ENCODE measurements at places on chromosomes 6 and 20.

GRCh38 chr6:101113468-101114260 lies 232.5 kb upstream of the ASCC3 start:
- no peak for DNase-seq

DNA sequence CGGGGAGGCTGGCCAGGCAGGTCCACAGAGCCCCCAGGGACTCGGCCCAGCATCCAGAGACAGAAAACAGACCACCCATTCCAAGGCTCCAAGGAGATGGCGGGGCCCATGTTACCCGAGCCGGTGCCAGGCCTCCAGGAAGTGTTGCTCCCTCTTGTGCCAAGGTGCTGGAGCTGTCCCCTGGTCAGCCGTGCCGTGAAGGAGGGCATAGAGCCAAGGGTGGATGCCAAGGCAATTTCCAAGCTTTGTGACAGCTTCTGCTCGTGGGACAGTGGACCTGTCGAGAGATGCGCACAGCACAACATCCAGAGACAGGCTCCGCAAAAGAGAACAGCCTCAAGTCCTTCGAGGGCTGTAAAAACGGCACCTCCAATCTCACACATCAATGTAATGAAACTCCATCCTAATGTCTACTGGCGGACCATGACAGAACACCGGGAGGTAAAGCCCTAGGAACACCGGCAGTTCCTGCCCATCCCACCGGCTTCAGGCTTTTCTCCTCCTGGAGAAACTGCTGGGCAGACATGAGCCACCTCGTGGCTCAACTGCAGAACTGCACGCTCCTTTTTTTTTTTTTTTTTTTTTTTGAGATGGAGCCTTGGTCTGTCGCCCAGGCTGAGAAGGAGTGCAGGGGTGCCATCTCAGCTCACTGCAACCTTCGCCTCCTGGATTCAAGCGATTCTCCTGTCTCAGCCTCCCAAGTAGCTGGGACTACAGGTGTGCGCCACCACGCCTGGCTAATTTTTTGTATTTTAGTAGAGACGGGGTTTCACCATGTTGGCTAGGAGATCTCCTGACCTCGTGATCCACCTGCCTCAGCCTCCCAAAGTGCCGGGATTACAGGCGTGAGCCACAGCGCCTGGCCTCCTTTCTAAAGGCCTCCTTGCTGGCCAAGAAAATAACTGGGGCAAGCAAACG lies 30.9 kb upstream of the AVP start:
- DNase-seq, result no peak

DNA sequence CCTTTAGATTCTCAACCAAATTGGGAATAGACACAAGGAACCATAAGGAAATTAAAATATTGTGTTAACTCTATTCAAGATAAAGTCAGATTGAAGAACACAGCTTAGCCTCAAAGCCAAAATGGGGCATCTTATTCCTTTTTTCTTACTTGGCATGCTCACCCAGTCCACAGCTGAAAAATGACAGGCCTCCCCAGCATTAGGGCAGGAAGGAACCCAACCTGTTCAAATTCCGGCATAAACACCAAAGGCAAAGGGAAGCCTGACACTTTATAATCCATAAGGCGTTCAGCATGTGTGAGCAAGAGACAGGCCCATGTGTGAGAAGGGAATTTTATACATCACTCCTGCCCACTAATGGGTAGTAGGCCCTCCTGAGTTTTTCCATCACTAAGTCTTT lies 2.9 kb downstream of the BEND6 start:
- no peak for DNase-seq

GRCh38 chr20:37336369-37337207 lies 9.4 kb upstream of the SRC start:
- DNase-seq, result no peak

DNA sequence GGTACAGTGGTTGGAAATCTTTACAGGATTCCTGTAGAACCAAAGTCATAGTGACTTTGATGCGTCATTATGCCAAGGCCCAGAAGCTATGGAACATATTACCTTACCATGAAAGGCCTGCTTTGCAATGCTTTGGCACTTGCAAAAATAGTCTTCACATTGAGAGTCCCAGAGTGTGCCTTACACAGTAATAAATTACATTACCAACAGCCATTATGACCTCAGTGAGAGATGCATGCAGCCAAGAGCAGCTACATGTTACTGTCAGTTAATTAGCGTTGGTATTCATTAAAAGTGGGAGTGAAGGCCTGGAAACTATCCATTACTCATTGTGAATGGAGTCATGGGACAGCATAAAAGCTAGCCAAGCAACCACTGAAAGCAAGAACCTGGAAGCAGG lies 39.2 kb upstream of the HDDC2 start:
- DNase-seq, result no peak

DNA sequence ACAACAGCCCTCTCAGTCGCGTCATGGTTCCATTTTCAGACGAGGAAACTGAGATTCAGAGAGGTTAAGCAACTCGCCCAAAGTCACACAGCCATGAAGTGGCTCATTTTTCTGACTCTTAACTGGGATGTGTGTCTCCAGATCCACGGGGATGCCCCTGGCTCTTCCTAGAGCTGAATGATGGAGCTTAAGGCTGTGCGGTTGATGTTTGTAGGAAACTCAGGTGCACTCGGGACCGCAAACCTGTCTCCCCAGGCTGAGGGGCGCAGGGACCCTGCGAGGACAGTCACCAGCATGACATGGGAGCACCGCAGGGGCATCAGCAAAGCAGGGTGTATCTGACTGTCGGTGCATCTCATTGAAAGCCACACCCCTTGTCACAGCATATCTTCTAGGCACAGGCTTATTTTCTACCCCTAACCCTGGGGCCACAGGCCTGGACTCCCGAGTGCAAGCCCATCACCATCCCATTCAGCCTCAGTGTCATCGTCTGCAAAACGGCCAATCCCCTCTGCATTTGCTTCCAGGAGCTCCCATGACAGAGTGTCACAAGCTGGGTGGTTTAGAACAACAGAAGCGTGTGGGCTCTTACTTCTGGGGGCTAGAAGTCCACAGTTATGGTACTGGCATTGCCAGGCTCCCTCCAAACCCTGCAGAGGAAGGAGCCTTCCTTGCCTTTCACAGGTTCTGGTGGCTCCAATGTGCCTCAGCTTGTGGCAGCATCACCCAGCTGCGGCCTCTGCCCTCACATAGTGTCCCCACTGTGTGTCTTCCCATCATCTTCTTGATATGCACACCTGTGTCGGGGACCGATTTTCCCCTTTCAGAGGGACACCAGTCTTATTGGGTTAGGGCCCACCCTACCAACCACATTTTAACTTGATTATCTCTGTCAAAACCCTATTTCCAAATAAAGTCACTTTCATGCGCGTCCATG lies 9.9 kb upstream of the ARHGAP40 start:
- no peak for DNase-seq

DNA sequence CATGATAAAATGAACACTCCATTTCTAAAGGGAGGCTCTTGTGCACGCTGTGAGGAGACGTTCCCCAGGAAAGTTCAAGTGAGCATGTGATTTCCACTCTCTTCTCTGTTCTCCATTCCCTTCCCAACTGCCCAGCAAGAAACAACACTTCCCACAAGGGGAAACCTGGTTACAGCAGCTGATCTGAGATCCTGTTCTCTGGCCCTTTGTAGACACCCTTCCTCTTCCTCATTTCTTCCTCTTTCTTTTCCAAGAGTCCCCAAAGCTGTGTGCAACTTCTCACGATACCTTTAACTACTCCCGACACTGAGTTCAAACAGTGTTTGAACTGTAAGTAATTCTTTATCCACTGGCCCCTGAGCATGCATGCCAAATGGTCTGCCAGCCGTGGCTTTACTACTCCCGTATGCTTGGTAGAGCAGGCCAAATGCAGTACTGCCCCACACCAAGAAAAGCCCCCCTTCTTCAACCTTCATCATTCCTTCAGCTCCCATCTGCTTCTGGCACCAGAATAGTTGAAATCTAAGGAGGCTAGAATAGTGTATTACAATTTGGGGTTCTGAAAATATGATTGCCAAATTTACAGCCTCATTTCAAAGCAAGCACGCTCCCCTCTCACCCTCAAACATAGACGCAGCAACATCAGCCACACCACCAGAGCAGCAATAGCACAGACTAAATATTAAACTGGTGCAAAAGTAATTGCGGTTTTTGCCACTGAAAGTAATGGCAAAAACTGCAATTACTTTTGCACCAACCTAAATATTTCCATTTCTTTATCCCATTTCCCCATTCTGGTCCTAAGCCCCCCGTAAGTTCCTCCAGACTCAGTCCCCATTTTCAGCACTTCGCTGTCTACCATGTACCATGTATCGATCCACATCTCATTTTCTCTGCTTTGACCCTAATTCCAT lies 4.3 kb downstream of the HLA-DMB start:
- DNase-seq, result no peak

GRCh38 chr20:56624786-56625681 lies 4.1 kb upstream of the TFAP2C start:
- DNase-seq, result no peak

DNA sequence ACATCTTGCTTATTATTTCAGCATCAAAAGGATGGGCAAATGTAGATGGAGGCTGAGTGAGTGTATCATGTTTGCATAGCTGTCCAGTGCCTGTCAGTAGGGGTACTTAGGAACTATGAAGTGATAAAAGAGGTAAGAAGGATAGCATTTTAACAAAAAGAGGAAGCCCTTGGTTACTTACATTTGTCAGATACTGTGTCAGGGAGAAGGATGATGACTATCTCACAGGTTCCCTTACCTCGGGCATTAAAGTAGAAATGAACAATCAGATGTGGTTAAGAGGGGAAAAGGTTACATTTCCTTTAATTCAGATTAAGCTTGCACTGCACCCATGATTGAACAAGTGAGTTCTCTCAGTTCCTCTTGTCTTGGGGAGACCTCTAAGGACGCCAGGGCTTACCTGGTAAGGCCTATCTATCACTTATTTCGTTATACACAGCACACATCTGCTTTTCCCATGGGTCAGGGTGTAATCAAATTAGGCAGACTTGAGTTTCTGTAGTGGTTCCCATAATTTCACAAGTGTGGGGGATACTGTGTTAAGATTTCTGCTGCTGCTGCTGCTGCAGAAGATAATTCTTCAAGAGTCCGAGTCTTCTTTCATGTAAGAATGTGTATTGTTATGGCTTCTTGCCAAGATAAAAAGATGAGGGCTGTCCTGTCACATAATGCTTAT lies 4.5 kb downstream of the FOXO3 start:
- no peak for DNase-seq

DNA sequence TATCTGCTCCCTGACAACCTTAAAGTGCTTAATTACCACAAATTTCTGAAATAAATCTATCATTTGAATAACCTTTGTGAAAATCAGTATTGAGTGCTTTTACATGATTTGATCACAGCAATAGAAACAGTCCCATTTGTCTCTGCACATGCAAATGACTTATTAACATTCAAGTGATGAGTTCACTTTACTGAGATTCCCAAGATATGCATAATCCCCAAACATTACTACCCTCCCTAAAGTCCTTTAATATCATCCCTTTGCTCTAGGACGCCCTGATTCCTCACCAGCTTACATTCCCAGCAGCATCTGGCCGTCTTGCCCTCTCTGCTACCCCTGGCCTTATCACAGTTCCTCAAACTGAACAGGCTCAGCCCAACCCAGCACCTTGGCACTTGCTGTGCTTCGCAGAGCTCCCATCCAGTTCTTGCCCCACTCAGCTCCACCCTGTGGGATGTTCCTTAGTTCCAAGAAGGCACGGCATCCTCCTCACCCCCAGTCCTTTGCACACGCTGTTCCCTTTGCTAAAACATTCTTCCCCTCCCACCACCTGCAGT lies 347.5 kb downstream of the PREX1 start:
- DNase-seq, result no peak

GRCh38 chr20:8796088-8796660 lies 272.7 kb upstream of the PLCB4 start:
- no peak for DNase-seq

DNA sequence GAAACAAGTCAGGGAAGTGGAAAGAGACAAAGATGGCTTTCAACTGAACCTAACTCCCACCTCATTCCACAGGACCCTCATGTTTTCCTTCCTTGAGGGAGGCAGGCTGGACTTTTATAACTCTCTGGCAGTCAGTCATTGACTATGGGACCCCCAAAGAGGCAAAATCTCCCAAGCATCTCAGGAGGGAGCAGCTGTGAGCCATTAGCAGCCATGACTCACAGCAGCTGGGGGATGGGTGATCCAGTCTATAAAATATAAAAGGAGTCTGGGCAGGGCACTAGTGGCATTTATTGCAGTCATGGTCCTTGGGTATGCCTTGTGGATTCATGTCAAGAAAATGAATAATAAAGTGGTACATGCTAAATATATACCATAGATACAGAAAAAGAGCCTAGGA lies 387.0 kb upstream of the CHD6 start:
- no peak for DNase-seq

GRCh38 chr6:70952608-70953165 lies 4.2 kb downstream of the B3GAT2 start:
- no peak for DNase-seq

GRCh38 chr20:21396599-21397340 lies 556 bp downstream of the NKX2-4 start:
- no peak for DNase-seq

Data from thoracic aorta (tissue), 2 donors.